Left colon (tissue), 2 donors: ENCODE measurements at places on chromosomes 3 and 15. TPM values are rescaled to one million over a fixed set of nuclear protein-coding genes. Genes with fewer than 3 reads are reported as not detected.

DNA sequence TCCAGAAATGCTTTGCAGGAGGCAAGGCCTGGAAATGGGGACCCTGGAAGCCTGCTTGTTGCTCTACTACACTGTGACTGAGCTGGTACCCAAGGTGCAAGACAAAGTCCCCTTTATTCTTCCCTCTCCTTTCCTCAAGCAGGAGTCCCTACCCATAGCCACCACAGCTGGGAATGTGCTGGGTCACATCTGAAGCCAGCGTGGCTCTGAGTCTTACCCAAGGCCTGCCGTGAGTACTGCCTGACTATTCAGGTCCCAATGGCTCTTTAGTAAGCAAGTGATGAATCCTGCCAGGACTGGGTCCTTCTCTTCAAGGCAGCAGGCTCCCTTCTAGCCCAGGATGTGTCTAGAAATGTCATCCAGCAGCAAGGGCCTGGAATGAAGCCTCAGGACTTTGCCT, 9.6 kb upstream of the RAD51 start:
- DNase-seq = no peak

DNA sequence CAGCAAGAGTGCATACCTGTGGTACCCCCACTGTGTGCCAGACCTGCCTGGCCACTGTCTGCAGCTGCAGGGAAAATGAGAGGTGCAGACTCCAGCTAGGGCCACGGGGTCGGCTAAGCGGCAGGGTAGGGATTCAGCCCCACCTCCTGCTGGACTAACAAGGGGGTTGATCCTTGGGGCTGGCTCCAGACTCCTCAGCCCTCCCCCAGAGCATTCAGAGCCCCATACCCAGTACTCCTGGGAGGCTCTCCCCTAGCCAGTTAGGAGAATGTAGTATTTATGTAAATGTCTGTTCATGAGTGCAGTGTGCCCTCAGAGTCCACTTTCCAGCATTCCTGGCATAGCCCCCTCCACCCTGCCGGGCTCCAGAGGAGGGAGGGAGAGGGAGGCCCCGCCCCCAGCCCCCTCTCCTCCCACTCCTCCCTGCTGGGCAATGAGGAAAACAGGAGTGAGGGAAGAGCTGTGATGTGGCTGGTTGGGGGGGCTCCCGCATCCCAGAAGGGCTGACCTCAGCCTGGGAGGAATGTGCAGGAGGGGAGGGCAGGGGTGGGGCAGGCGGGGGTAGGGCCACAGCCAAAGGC, 4.5 kb upstream of the SEMA3B start:
- peak; percentile 69 for DNase-seq

GRCh38 chr15:31457161-31457560, 130.5 kb downstream of the KLF13 start:
- DNase-seq = no peak

GRCh38 chr3:55619046-55619808, 132.1 kb upstream of the WNT5A start:
- no peak for DNase-seq

GRCh38 chr15:97968380-97968779, 7.9 kb downstream of the ARRDC4 start:
- DNase-seq = no peak

Gene SPG11
- total RNA-seq = 113 TPM
